Osteoblast (primary cell): ENCODE measurements at places on chromosomes 3 and 15. TPM values are rescaled to one million over a fixed set of nuclear protein-coding genes. Genes with fewer than 3 reads are reported as not detected.

HYAL1 gene
- total RNA-seq: under 0.01 and 0.59 TPM in 2 replicates

KIF23 gene
- 8.0 and 8.3 TPM in 2 replicates for total RNA-seq

UROC1 gene
- total RNA-seq: not detected in 2 replicates

MAPKBP1 gene
- total RNA-seq: 22.8 and 25.6 TPM in 2 replicates

ERICH6 gene
- under 0.01 and 0.29 TPM in 2 replicates for total RNA-seq

FEM1B gene
- total RNA-seq: 35.5 and 41.5 TPM in 2 replicates

GJD2 gene
- not detected in 2 replicates for total RNA-seq

GRCh38 chr3:126976906-126977305, 6.0 kb upstream of the PLXNA1 start:
- no peaks in the 10 kb centered on the region for H3K36me3 ChIP-seq
- no peak for DNase-seq
- peaks cover 6% of the 10 kb centered on the region for H3K4me1 ChIP-seq
- H3K27me3 ChIP-seq: no peaks in the 10 kb centered on the region
- H3K27ac ChIP-seq: no peak overlapping the region

- H3K4me3 ChIP-seq: no peak overlapping the region
- H3K4me1 ChIP-seq: no peaks in the 10 kb centered on the region
- H3K36me3 ChIP-seq: no peaks in the 10 kb centered on the region
- DNase-seq: no peak
- no peak overlapping the region for H3K27ac ChIP-seq
- no peaks in the 10 kb centered on the region for H3K27me3 ChIP-seq
Measured at GRCh38 chr3:66270701-66271100, 49.9 kb downstream of the SLC25A26 start.

- H3K27me3 ChIP-seq: peaks cover 8% of the 10 kb centered on the region
- DNase-seq: no peak
- H3K27ac ChIP-seq: no peak overlapping the region
- H3K36me3 ChIP-seq: no peaks in the 10 kb centered on the region
- H3K4me3 ChIP-seq: no peak overlapping the region
Measured at GRCh38 chr3:113174801-113175485, 36.4 kb upstream of the BOC start.

DNA sequence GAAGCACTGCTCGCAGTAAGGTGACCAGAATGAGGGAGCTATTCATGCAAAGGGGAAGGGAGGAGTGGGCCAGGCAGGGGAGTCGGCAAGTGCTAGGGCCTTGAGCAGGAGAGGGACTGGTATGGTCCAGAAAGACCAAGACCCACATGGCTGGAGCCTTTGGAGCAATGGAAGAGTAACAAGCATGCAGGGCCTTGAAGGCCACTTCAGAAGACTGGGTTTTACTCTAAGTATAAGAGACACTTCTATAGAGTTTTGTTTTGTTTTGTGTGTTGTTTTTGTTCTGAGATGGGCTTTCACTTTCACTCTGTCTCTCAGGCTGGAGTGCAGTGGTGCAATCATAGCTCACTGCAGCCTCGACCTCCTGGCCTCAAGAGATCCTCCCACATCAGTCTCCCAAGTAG, 42.0 kb downstream of the BFSP2 start:
- no peak overlapping the region for H3K27ac ChIP-seq
- no peak for DNase-seq
- H3K36me3 ChIP-seq: no peaks in the 10 kb centered on the region
- H3K27me3 ChIP-seq: no peaks in the 10 kb centered on the region
- H3K4me3 ChIP-seq: peak overlapping the region; percentile 47

DNA sequence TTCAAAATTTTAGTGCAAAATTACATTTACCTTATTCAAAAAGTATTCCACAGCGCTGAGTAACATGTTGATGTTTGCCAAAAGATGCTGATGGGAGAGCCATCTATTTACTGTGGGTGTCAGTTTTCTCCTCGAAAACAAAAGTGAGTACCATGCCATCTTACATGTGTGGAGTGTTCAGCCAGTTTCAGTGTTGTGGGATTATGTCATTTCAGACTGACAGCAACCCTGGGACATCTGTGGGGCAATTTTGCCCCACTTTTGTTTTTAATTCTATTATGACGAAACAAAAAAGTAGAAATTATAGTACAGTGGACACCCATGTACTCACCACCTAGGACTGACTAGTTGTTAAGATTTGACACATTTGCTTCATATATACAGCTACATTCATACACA, 19.6 kb downstream of the SLCO3A1 start:
- peaks cover 4% of the 10 kb centered on the region for H3K4me1 ChIP-seq
- no peaks in the 10 kb centered on the region for H3K27me3 ChIP-seq
- DNase-seq: no peak
- H3K4me3 ChIP-seq: no peak overlapping the region
- no peaks in the 10 kb centered on the region for H3K36me3 ChIP-seq
- H3K27ac ChIP-seq: no peak overlapping the region

GRCh38 chr3:188241072-188241471, 87.1 kb downstream of the LPP start:
- no peak overlapping the region for H3K27ac ChIP-seq
- no peaks in the 10 kb centered on the region for H3K36me3 ChIP-seq
- H3K4me1 ChIP-seq: peaks cover 31% of the 10 kb centered on the region
- no peak overlapping the region for H3K4me3 ChIP-seq
- no peaks in the 10 kb centered on the region for H3K27me3 ChIP-seq

GRCh38 chr3:72488738-72489035, 359.6 kb downstream of the SHQ1 start:
- peaks cover 37% of the 10 kb centered on the region for H3K4me1 ChIP-seq
- no peak for DNase-seq
- H3K27me3 ChIP-seq: no peaks in the 10 kb centered on the region
- H3K27ac ChIP-seq: no peak overlapping the region
- H3K4me3 ChIP-seq: no peak overlapping the region

DNA sequence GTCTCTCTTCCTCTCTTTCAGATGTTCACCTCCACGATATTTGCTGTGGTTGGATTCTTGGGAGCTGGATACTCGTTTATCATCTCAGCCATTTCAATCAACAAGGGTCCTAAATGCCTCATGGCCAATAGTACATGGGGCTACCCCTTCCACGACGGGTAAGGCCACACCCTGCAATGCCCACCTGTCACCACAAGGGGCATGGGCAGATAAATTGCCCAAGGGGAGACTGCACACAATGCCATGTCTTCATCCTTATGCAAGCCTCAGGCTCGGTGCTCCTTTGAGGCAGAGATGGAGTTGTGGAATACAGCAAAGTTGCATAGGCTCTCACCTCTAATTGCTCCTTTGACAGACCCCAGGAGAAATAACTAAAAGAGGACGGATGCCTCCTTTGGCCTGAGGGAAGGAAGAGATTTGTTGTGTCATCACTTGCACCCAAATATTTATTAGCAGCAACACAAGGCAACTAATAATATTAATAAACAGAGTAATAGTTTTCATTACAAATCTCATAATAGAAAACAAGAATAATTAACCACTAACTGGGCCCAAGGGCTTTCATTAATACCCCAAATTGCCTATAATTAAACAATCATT, 13.2 kb downstream of the TM4SF4 start:
- H3K27me3 ChIP-seq: no peaks in the 10 kb centered on the region
- no peaks in the 10 kb centered on the region for H3K4me1 ChIP-seq
- H3K4me3 ChIP-seq: no peak overlapping the region

GRCh38 chr15:101398247-101398646, 91.3 kb downstream of the PCSK6 start:
- DNase-seq: no peak
- no peak overlapping the region for H3K27ac ChIP-seq
- peaks cover 11% of the 10 kb centered on the region for H3K27me3 ChIP-seq
- no peaks in the 10 kb centered on the region for H3K4me1 ChIP-seq
- no peaks in the 10 kb centered on the region for H3K36me3 ChIP-seq
- H3K4me3 ChIP-seq: no peak overlapping the region

DNA sequence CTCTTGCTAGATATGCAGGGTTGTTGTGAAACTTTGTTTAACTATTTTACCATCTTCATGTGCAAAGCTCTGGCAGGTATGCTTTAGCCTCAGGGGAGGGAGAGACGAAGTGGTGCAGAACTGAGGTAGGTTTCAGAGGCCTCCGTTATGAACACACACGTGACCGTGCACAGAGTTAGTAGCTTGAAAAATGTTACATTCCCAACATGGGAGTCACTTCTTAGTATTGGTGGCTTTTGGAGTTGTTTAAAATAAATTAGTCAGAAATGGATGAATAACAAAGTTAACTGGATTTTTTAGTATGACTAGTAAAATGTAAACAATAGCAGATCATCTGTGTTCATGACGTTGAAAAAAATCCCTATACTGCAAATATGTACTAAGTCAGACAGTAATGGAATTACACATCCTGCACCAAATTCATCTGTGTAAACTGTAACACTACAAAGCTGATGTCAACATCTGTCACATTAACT, 279.6 kb downstream of the KLF13 start:
- H3K27ac ChIP-seq: peak overlapping the region; percentile 67
- peak overlapping the region; percentile 6 for H3K4me3 ChIP-seq
- no peaks in the 10 kb centered on the region for H3K36me3 ChIP-seq
- H3K4me1 ChIP-seq: peaks cover 22% of the 10 kb centered on the region
- DNase-seq: no peak

DNA sequence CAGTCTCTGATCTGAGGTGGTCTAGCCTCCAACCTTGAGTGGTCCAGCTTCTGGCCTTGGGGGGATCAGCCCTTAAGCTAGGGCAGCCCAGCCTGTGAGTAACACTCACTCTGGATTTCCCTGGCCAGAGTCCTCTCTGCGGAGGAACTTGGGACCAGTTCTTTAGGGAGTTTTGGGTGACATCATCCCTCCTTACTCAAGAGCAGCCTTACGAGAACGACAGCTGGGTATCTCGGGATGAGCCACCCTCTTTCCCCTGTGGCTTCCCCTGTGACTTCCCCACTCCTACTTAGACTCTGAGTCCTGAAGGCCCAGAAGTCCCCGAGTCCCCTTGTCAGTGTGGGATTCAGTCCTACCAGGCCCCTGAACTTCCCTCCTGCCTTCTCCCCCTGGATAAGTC, 10.2 kb upstream of the PLXND1 start:
- H3K4me1 ChIP-seq: peaks cover 28% of the 10 kb centered on the region
- peak; percentile 96 for DNase-seq
- no peaks in the 10 kb centered on the region for H3K27me3 ChIP-seq

DNA sequence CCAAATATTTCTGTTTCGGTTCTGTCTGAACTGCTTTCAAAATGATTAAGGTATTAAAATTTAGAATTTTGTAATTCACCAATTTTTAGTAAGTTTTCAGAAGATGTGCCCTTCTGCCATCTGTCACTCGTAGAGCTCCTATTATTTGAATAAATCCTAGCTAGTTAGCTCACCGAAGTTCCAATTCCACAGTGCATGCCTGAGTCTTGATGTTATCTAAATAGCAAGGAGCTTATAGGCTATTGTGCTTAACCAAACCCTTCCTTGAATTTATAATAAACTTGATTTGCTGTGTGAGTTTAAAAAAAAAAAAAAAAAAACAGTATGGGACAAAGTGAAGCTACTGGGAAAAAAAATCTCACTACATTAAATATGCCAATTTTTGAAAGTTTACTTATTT, 18.7 kb downstream of the ATP13A3 start:
- no peak overlapping the region for H3K4me3 ChIP-seq
- peak overlapping the region; percentile 42 for H3K27ac ChIP-seq
- DNase-seq: no peak
- H3K27me3 ChIP-seq: no peaks in the 10 kb centered on the region
- peaks cover 7% of the 10 kb centered on the region for H3K36me3 ChIP-seq

DNA sequence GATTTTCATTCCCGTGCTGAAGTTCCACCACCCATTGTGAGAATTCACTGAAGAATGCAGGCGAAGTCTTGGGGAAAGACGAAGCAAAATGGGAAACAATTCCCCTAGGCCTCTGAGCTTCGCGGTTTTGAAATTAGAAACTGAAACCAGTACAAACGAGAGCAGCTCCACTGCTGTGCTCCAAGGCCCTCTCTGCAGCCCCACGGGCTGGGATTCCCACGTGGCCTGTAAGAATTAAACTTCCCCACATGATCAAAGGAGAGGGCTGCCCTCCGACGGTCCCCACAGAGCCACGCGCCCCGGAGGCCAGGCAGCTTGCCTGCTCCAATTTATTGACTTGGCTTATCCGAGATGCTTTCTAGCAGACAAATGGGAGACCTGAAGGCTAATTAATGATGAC, 144.0 kb downstream of the GREM1 start:
- peaks cover 41% of the 10 kb centered on the region for H3K4me1 ChIP-seq
- H3K4me3 ChIP-seq: peak overlapping the region; percentile 46
- peak; percentile 69 for DNase-seq
- peak overlapping the region; percentile 99 for H3K27ac ChIP-seq
- no peaks in the 10 kb centered on the region for H3K36me3 ChIP-seq
- H3K27me3 ChIP-seq: no peaks in the 10 kb centered on the region

- peaks cover 11% of the 10 kb centered on the region for H3K4me1 ChIP-seq
- H3K27me3 ChIP-seq: no peaks in the 10 kb centered on the region
- peak; percentile 89 for DNase-seq
- H3K27ac ChIP-seq: peak overlapping the region; percentile 51
- H3K4me3 ChIP-seq: peak overlapping the region; percentile 76
- H3K36me3 ChIP-seq: no peaks in the 10 kb centered on the region
Measured at GRCh38 chr15:90184119-90184785, 16.9 kb upstream of the SEMA4B start.

DNA sequence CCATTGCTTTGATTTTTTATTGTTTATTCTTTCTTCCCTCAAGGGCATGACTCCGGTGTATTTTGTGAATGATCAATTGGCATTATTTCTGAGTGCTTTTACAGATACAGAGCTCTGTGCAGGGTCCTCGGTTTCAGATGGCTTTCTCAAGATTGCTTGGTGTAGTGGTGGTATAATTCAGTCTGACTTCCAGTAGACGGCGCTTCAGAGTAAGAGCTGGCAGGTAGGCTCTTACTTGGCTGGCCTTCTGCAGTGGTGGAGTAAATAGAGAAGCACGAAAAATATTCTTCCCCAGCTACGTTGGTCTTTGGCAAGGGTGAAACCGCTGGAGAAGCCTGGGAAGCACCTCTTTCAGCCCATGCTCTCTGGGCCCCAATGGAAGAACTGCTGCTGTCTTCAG, 723.0 kb upstream of the BCHE start:
- no peak for DNase-seq
- no peaks in the 10 kb centered on the region for H3K27me3 ChIP-seq
- H3K4me1 ChIP-seq: no peaks in the 10 kb centered on the region
- no peaks in the 10 kb centered on the region for H3K36me3 ChIP-seq
- H3K27ac ChIP-seq: no peak overlapping the region
